ENCODE measurements at places on chromosomes 13 and 19.
A peak's percentile ranks its signal among the peaks of the same experiment; 100 is the strongest.

- DNase-seq, result no peak
- H3K27me3 ChIP-seq, result peaks cover 79% of the 10 kb centered on the region
- H3K27ac ChIP-seq, result no peak overlapping the region
- no peaks in the 10 kb centered on the region for H3K36me3 ChIP-seq
- H3K4me1 ChIP-seq, result peaks cover 8% of the 10 kb centered on the region
Measured at GRCh38 chr19:39254531-39255345, 6.1 kb upstream of the IFNL4 start.

DNA sequence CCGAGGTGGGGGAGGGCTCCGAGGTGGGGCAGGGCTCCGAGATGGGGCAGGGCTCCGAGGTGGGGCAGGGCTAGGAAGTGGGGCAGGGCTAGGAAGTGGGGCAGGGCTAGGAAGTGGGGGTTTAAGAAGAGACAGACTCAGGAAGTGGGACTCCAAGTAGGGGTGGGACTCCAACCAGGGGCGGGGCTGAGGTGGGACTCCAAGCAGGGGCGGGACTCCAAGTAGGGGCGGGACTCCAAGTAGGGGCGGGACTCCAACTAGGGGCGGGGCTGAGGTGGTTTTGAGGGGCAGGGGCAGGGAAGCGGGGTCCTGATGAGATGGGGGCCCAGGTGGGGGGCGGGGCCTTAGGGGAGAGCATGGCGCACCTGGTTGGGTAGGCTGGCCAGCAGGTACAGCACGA, 13.6 kb downstream of the CFD start:
- no peak for DNase-seq
- no peak overlapping the region for H3K4me3 ChIP-seq
- H3K36me3 ChIP-seq, result peaks cover 31% of the 10 kb centered on the region
- H3K4me1 ChIP-seq, result no peaks in the 10 kb centered on the region
- H3K27ac ChIP-seq, result no peak overlapping the region

DNA sequence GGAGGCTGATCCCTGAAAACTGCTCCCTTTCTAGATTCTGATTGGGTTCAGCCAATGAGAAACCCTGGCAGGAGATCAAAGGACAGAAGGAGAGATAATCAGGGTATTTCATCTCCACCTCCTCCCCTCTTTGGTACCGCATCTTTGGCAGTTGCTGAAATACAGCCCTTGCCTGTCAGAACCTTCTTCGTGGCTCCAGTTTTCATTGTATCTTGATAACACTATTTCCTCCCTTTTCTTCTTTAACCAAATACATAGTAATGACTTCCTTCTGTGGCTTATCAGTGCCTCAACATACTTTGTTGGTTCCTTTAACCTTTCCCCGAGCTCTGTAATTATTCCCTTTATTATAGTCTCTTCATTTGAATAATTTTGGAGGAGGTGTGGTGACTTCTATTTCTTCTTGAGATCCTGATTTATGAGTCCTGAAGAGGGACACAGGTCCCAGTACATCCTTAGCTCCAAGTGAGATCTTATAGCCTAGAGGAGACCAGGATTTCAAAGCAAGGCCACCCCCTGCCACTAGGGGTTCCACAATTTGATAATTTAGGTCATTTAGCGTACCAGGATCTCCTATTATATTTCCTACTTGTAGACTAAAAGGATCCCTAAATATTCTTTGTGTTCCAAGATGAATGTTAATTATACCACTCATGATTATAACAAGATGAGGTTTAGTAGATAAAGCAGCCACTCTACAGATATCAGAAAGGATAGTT, 98.0 kb downstream of the EDNRB start:
- H3K27ac ChIP-seq, result no peak overlapping the region
- no peaks in the 10 kb centered on the region for H3K27me3 ChIP-seq
- H3K4me1 ChIP-seq, result peaks cover 6% of the 10 kb centered on the region
- H3K4me3 ChIP-seq, result no peak overlapping the region

- H3K27me3 ChIP-seq, result no peaks in the 10 kb centered on the region
- no peaks in the 10 kb centered on the region for H3K4me1 ChIP-seq
- peaks cover 23% of the 10 kb centered on the region for H3K36me3 ChIP-seq
- no peak overlapping the region for H3K4me3 ChIP-seq
- no peak overlapping the region for H3K27ac ChIP-seq
Measured at GRCh38 chr13:32390048-32390447, 37.9 kb downstream of the N4BP2L1 start.

- H3K4me3 ChIP-seq, result no peak overlapping the region
- H3K27ac ChIP-seq, result no peak overlapping the region
- peaks cover 5% of the 10 kb centered on the region for H3K4me1 ChIP-seq
- DNase-seq, result no peak
- H3K27me3 ChIP-seq, result peaks cover 100% of the 10 kb centered on the region
Measured at GRCh38 chr19:13008926-13009787, 13.9 kb downstream of the NFIX start.

DNA sequence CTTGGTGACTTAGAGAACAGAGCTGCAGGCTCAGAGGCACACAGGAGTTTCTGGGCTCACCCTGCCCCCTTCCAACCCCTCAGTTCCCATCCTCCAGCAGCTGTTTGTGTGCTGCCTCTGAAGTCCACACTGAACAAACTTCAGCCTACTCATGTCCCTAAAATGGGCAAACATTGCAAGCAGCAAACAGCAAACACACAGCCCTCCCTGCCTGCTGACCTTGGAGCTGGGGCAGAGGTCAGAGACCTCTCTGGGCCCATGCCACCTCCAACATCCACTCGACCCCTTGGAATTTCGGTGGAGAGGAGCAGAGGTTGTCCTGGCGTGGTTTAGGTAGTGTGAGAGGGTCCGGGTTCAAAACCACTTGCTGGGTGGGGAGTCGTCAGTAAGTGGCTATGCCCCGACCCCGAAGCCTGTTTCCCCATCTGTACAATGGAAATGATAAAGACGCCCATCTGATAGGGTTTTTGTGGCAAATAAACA, 9.9 kb downstream of the APOC1 start:
- no peak overlapping the region for H3K4me3 ChIP-seq
- no peak for DNase-seq
- no peak overlapping the region for H3K27ac ChIP-seq

- H3K36me3 ChIP-seq, result no peaks in the 10 kb centered on the region
- H3K27ac ChIP-seq, result peak overlapping the region; percentile 26
- peak; percentile 56 for DNase-seq
- peaks cover 32% of the 10 kb centered on the region for H3K27me3 ChIP-seq
Measured at GRCh38 chr19:13937479-13938300, 527 bp downstream of the PODNL1 start.

GRCh38 chr19:38070573-38070972, 153.4 kb downstream of the DPF1 start:
- H3K27ac ChIP-seq, result no peak overlapping the region
- peaks cover 11% of the 10 kb centered on the region for H3K36me3 ChIP-seq
- no peak for DNase-seq
- H3K4me1 ChIP-seq, result peaks cover 22% of the 10 kb centered on the region
- peaks cover 3% of the 10 kb centered on the region for H3K27me3 ChIP-seq
- no peak overlapping the region for H3K4me3 ChIP-seq

GRCh38 chr13:61128850-61129645, 286.6 kb downstream of the PCDH20 start:
- no peak overlapping the region for H3K27ac ChIP-seq
- no peak overlapping the region for H3K4me3 ChIP-seq
- DNase-seq, result no peak
- no peaks in the 10 kb centered on the region for H3K4me1 ChIP-seq
- no peaks in the 10 kb centered on the region for H3K36me3 ChIP-seq

DNA sequence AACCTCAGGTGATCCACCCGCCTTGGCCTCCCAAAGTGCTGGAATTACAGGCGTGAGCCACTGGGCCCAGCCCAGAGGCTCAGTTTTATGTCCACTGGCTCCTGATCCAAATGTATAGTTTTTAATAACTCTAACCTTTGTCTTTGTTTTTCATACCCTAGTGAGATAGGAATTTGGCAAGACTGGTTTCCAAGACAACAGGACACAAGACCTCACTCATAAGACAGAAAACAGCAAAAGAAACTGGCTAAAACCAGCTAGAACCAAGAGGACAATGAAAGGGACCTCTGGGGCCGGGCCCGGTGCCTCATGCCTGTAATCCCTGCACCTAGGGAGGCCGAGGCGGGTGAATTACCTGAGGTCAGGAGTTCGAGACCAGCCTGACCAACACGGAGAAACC, 27.6 kb downstream of the CPT1C start:
- H3K27me3 ChIP-seq, result no peaks in the 10 kb centered on the region
- peaks cover 19% of the 10 kb centered on the region for H3K36me3 ChIP-seq
- no peak for DNase-seq
- H3K27ac ChIP-seq, result no peak overlapping the region
- H3K4me1 ChIP-seq, result peaks cover 5% of the 10 kb centered on the region

DNA sequence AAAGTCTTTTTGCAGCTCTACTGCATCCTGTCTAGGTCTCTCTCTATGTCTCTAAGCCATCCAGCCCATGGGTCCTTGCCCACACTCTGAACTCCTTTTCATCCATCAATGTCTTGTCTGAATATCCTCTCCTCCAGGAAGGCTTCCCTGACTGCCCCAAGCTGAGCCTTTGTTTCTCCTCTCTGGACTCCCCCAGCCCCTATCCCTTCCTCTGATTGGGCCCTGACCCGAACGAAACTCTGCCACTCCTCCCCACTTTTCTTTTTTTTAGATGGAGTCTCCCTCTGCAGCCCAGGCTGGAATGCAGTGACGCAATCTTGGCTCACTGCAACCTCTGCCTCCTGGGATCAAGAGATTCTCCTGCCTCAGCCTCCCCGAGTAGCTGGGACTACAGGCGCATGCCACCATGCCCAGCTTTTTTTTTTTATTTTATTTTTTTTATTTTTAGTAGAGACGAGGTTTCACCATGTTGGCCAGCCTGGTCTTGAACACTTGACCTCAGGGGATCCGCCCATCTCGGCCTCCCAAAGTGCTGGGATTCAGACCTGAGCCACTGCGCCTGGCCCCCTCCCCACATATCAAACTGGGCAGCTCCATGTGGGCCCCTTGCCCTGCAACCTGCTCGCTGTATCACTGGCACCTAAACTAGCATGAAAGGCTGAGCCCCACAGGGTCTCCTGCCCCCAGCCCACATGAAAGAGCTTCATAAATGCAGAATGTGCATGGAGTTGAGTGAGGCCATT, 870 bp upstream of the UNC13A start:
- peaks cover 73% of the 10 kb centered on the region for H3K27me3 ChIP-seq
- peak overlapping the region; percentile 61 for H3K4me3 ChIP-seq
- peaks cover 10% of the 10 kb centered on the region for H3K4me1 ChIP-seq
- no peaks in the 10 kb centered on the region for H3K36me3 ChIP-seq
- DNase-seq, result no peak
- no peak overlapping the region for H3K27ac ChIP-seq

- H3K36me3 ChIP-seq, result no peaks in the 10 kb centered on the region
- no peaks in the 10 kb centered on the region for H3K27me3 ChIP-seq
- H3K4me3 ChIP-seq, result no peak overlapping the region
- no peak for DNase-seq
Measured at GRCh38 chr13:70415136-70415535, 306.9 kb upstream of the KLHL1 start.

DNA sequence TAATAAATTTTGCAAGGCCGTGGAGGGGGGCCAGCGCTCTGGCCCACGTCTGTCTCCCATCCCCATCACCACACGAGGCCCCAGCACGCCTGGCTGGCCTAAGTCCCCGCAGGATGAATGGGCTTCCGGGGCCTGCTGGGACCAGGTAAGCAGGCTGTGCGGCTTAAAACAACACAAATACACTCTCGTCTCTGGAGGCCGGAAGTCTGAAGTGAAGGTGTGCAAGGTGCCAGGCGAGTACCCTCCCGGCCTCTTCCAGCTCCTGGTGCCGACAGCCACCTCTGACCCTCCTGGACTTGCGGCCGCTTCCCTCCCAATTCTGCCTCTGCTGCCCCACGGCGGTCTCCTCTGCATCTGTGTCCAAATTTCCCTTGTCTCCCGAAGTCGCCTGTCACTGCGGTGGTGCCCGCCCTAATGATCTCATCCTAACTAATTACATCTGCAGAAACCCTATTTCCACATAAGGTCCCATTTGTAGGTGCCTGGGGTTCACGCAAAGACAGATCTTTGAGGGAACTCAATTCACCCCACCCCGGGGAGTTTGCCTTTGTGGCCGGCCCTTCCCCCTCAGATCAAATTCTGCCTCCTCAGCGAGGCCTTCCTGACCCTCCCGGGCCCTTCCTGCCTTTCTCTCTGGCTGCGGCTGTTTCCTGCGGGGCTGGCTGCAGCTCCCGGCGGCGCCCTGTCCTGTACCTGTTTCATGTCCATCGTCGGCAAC, 8.1 kb upstream of the PTBP1 start:
- H3K4me1 ChIP-seq, result peaks cover 54% of the 10 kb centered on the region
- peak overlapping the region; percentile 98 for H3K27ac ChIP-seq
- peak overlapping the region; percentile 68 for H3K4me3 ChIP-seq

DNA sequence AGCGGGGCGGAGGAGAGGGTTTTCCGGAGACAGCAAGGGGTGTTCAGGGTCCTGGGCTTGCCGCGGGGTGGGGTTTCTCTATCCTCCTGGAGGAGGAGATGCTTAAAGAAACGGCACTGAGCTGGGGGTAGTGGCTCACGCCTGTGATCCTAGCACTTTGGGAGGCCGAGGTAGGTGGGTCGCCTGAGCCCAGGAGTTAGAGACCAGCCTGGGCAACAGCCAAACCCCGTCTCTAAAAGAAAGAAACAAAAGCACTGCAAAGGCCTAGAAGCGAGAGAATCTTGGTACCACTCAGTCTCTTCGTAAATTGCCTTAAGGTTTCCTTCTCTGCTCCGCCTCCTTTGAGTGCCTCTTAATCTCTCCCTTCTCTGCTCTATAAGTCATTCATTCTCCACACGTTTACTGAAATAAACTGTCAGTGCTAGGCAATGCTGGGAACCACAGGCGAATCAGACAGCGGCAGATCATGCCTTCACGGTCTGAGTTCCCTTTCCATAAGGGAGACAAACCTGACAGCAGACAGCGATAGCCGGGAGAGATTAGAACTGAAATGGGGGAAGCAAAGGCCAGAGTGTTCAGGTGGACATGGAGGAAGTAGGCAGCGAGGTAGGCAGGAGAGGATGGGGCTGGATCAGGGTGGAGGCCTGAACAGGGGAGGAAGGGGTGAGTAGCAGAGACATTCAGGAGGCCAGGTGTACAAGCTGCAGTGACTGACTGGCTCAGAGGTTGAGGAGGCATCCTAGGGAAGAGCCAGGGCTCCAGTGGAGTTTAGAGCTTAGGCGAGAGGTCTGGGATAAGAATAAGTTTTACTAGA, 580 bp downstream of the EIF3K start:
- H3K27me3 ChIP-seq, result peaks cover 3% of the 10 kb centered on the region
- H3K36me3 ChIP-seq, result peaks cover 22% of the 10 kb centered on the region
- peak overlapping the region; percentile 99 for H3K27ac ChIP-seq
- H3K4me3 ChIP-seq, result peak overlapping the region; percentile 100
- peaks cover 47% of the 10 kb centered on the region for H3K4me1 ChIP-seq

DNA sequence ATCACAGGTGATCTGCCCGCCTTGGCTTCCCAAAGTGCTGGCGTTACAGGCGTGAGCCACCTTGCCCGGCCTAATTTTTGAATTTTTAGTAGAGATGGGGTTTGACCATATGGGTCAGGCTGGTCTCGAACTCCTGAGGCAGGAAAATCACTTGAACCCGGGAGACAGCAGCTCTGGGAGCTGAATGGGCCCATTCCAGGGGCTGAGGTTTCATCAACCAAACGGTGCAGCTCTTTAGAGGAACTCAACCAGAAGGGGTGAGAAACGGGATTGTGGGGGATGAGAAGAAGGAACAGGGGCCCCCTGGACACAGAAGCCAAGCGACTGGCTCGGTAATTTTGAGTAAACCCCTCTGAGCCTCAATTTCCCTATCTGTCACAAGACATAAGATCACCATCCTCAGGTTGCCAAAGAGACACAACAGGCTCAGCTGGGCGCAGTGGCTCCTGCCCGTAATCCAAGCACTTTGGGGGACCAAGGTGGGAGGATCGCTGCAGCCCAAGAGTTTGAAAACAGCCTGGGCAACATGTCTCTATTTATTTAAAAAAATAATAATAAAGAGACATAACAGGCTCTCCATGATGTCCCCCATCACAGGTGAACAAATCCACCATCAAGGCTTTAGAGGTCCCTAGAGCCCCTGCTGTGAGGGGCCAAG, 562 bp downstream of the IQCN start:
- no peak overlapping the region for H3K4me3 ChIP-seq
- H3K4me1 ChIP-seq, result peaks cover 19% of the 10 kb centered on the region
- no peak for DNase-seq
- H3K27me3 ChIP-seq, result peaks cover 6% of the 10 kb centered on the region
- H3K27ac ChIP-seq, result no peak overlapping the region
